Gastrocnemius medialis (tissue), 4 donors: ENCODE measurements at places on chromosomes 11 and 22.

DNA sequence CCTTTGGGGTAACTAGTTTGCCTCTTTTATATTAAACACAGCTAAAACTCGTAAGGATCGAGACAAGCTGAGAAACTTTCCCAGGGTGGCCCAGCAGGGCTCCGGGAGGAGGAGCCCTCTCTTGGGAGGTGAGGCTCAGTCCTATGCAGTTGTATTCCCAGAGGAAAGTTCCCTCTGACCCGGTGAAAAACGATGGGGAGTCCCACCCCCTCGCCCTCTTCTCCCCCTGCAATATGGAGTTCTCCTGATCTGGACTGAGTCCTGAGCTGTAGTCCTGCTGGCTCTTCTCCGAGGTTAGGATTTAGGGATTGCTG lies 1.3 kb downstream of the NTM start:
- peaks cover 21% of the 10 kb centered on the region for H3K27me3 ChIP-seq
- no peak overlapping the region for H3K4me3 ChIP-seq
- no peak overlapping the region for H3K27ac ChIP-seq
- no peaks in the 10 kb centered on the region for H3K4me1 ChIP-seq
- H3K36me3 ChIP-seq, result no peaks in the 10 kb centered on the region
- DNase-seq, result no peak

GRCh38 chr11:130122141-130122575 lies 37.4 kb upstream of the ST14 start:
- H3K27ac ChIP-seq, result peak overlapping the region; percentile 1
- H3K36me3 ChIP-seq, result peaks cover 19% of the 10 kb centered on the region
- no peaks in the 10 kb centered on the region for H3K27me3 ChIP-seq
- H3K4me1 ChIP-seq, result peaks cover 18% of the 10 kb centered on the region

DNA sequence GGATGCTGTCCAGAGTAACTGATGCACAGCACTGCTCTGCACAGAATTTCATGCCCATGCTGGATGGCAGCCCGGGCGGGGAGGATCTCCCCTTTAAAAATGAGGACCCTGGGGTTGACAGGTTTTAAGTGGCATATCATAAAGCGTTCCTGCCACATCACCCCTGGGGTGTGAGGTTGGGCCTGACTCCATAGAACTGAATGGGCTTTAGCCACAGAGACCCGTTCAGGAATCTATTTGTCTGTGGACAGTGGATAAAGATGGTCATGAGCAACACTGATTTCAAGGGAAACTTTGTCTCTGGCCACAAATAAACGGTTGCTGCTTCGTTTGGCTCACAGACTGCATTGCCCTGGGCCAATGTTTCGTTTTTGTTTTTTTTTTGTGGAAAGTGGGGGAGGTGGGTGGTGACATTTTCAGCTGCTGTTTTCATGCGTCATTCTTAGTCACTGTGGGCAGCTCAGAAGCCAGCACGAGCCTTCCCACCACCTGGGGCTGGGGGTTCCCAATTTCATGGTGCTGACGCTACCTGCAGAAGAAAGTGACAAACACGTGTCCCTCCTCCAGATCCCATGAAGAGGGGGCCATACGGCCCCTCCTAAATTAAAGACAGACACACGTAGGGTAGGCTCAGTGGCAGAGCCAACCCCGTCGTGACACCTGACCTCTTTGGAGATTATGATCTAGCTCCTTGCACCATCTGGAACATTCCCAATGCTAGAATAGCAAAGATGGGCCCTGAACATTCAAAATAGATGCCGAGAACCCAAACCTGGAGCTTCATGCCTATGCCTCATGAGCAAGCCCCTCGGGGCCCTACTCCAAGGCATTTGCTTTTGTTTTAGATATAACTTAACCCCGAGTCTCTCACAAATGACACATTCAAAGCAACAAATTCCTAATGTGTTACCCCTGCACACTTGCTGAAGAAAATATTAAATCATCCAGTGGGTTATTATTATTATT lies 54.8 kb upstream of the PHF21B start:
- H3K27me3 ChIP-seq, result peaks cover 3% of the 10 kb centered on the region
- no peak overlapping the region for H3K4me3 ChIP-seq
- no peak overlapping the region for H3K27ac ChIP-seq

DNA sequence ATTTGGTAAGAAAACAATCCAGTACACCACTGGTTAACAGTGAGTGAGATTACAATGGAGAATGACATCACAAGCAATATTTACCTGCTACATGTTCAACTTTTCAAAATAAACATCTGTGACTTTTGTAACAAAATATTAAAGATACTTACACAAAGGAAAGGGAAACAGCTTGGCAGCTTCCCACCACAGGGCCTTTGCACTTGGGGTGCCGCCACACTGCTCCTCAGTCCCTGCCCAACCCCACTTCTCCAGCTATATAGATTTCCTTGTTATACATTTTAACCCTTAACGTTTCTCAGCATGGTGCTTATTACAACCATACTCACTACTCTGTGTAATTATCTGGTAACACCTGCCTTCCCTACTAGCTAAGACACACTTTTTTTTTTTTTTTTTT lies 10.9 kb downstream of the KMT5B start:
- H3K36me3 ChIP-seq, result no peaks in the 10 kb centered on the region
- DNase-seq, result no peak
- H3K4me3 ChIP-seq, result no peak overlapping the region
- peaks cover 54% of the 10 kb centered on the region for H3K4me1 ChIP-seq

- no peak overlapping the region for H3K4me3 ChIP-seq
- no peak for DNase-seq
- no peaks in the 10 kb centered on the region for H3K36me3 ChIP-seq
- no peaks in the 10 kb centered on the region for H3K4me1 ChIP-seq
- no peak overlapping the region for H3K27ac ChIP-seq
These were observed 308.7 kb upstream of the ZC3H12C start for GRCh38 chr11:109784536-109784935.

- no peaks in the 10 kb centered on the region for H3K27me3 ChIP-seq
- H3K4me3 ChIP-seq, result no peak overlapping the region
- no peak for DNase-seq
- peaks cover 5% of the 10 kb centered on the region for H3K36me3 ChIP-seq
These were observed 5.3 kb upstream of the ATP5MG start for GRCh38 chr11:118396097-118396501.

DNA sequence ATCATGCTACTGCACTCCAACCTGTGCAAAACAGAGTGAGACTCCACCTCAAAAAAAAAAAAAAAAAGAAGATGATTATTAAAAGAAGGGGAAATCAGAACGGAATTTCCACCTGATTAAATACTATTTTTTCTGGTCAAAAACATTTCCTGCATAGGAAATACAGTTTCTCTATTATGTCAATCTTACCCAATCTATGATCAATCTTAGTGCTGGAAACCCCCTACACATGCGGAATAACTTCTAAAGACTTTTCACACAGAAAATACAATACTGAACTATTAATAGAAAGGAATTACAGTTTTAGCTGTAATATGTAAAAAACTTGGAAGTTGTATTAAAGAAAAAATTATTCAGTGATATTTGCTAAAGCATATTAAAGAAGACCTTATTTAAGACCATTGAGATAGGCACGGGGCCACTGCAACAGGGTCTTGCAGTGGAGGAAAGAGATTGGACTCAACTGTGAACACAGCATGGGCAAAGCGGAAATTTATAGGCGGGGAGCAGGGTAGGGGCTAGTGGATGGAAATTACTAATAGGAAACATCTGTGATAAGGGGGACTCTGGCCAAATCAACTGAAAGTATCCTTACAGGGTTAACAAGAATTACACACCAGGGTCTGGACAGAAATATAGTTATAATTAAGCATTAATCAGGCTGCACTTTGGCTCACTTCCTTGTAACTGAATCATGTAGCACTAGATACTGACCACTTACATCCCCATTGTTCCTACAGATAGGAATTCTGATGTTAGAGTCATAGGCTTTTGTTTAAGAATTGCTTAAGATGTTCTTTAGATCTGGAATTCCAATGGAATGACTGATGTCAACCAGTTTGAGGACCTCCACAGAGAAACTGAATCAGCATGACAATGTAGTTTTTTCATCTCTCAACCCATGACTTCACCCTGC lies 411.5 kb upstream of the DDI1 start:
- DNase-seq, result no peak
- no peak overlapping the region for H3K27ac ChIP-seq

GRCh38 chr11:43523632-43524031 lies 156.9 kb upstream of the HSD17B12 start:
- H3K4me1 ChIP-seq, result no peaks in the 10 kb centered on the region
- H3K4me3 ChIP-seq, result no peak overlapping the region
- H3K36me3 ChIP-seq, result no peaks in the 10 kb centered on the region
- no peak overlapping the region for H3K27ac ChIP-seq
- DNase-seq, result no peak

DNA sequence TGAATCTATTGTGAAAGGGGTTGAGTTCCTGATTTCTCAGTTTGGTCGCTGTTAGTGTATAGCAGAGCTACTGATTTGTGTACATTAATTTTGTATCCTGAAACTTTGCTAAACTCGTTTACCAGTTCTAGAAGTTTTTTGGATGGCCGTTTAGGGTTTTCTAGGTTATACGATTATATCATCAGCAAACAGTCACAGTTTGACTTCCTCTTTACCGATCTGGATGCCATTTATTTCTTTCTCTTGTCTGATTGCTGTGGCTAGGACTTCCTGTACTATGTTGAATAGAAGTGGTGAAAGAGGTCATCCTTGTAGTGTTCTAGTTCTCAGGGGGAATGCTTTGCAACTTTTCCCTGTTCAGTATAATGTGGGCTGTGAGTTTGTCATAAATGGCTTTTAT lies 24.6 kb upstream of the OOSP4B start:
- no peak overlapping the region for H3K4me3 ChIP-seq
- no peaks in the 10 kb centered on the region for H3K36me3 ChIP-seq
- DNase-seq, result no peak
- H3K4me1 ChIP-seq, result no peaks in the 10 kb centered on the region

DNA sequence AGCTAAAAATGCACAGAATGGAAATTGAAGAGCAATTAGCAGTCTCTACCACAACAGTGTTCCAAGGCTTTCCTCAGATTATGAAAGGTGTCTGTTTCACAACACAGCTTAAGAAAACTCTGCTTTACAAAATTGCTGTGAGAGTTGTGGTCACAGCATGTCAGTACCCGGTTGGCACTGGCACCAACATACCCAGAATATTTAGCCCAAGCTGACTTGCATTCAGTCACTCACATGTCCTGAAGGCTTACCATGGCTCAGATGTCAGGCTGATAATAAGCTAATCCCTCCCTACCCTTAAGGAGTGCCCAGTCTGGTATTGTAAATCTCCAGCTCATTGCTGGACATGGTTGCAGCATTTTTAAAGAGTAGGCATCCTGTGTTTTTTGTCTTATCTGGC lies 14.9 kb downstream of the NCR3LG1 start:
- peaks cover 9% of the 10 kb centered on the region for H3K4me1 ChIP-seq
- no peaks in the 10 kb centered on the region for H3K27me3 ChIP-seq
- DNase-seq, result no peak
- H3K36me3 ChIP-seq, result peaks cover 33% of the 10 kb centered on the region
- no peak overlapping the region for H3K4me3 ChIP-seq

GRCh38 chr11:35138943-35139721 lies at the start of gene CD44:
TSS of gene CD44 (plus strand) at chr11:35139171. CDS start at chr11:35139304, 133 bp downstream.
- H3K36me3 ChIP-seq, result no peaks in the 10 kb centered on the region
- peaks cover 18% of the 10 kb centered on the region for H3K4me1 ChIP-seq
- DNase-seq, result peak; percentile 35
- H3K4me3 ChIP-seq, result peak within 1 kb of the TSS; percentile 74
- peak within 1 kb of the TSS; percentile 77 for H3K27ac ChIP-seq

GRCh38 chr11:42412590-42412989 lies 899.2 kb upstream of the API5 start:
- no peak for DNase-seq
- H3K4me1 ChIP-seq, result no peaks in the 10 kb centered on the region
- H3K27me3 ChIP-seq, result no peaks in the 10 kb centered on the region
- H3K36me3 ChIP-seq, result no peaks in the 10 kb centered on the region
- H3K4me3 ChIP-seq, result no peak overlapping the region

- no peaks in the 10 kb centered on the region for H3K27me3 ChIP-seq
- peaks cover 20% of the 10 kb centered on the region for H3K4me1 ChIP-seq
- peak overlapping the region; percentile 22 for H3K27ac ChIP-seq
- DNase-seq, result no peak
These were observed 5.3 kb upstream of the KCNQ1OT1 start for GRCh38 chr11:2704896-2705606.

- DNase-seq, result no peak
- no peak overlapping the region for H3K4me3 ChIP-seq
- no peaks in the 10 kb centered on the region for H3K27me3 ChIP-seq
- no peaks in the 10 kb centered on the region for H3K4me1 ChIP-seq
- no peaks in the 10 kb centered on the region for H3K36me3 ChIP-seq
These were observed 84.7 kb downstream of the FAM76B start for GRCh38 chr11:95704865-95705264.

- H3K27ac ChIP-seq, result no peak overlapping the region
- no peaks in the 10 kb centered on the region for H3K36me3 ChIP-seq
- no peaks in the 10 kb centered on the region for H3K27me3 ChIP-seq
- no peak overlapping the region for H3K4me3 ChIP-seq
- H3K4me1 ChIP-seq, result no peaks in the 10 kb centered on the region
These were observed 8.4 kb upstream of the OR10A3 start for GRCh38 chr11:7949934-7950333.

DNA sequence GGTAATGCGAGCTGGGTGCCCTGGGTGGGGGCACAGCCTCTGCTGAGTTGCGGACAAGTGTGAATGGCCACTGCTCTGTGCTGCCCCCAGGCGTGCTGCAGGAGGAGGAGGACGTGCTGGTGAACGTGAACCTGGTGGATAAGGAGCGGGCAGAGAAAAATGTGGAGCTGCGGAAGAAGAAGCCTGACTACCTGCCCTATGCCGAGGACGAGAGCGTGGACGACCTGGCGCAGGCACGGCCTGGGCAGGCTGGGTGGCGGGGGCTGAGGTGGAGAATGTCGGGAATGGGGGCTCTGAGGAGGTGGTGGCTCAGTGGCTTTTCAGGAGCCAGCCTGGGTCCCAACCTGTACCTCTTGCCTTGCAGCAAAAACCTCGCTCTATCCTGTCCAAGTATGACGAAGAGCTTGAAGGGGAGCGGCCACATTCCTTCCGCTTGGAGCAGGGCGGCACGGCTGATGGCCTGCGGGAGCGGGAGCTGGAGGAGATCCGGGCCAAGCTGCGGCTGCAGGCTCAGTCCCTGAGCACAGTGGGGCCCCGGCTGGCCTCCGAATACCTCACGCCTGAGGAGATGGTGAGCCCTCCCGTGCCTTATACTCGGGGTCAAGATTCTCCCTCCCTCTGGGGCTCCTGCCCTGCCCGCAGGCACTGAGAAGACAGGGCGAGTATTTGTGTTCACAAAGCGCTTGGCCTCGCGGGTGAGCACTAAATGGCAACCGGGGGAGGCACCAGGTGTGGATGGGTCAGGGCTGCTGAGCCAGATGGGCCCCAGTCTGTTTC lies 4.6 kb downstream of the SART1 start:
- H3K36me3 ChIP-seq, result peaks cover 54% of the 10 kb centered on the region
- no peak overlapping the region for H3K4me3 ChIP-seq
- H3K27me3 ChIP-seq, result no peaks in the 10 kb centered on the region
- DNase-seq, result no peak

DNA sequence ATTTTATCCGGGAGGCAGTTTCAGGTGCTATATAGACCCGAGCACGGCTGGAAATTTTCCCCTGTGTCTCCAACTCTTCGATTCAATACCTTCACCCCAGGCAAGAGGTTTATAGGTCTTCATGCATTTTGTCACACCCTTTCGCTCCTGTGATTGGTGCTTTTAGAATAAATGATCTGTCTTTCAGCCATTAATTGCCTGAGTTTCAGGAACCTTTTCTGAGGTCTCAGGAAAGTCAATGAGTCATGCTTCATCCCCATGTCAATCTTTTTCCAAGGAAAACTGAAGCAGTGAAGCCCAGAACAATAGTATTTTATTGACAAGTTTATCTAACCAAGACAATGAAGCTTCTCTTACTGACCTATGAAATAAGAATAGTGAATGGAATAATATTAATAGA lies 29.9 kb downstream of the FAM181B start:
- H3K27ac ChIP-seq, result no peak overlapping the region
- H3K36me3 ChIP-seq, result no peaks in the 10 kb centered on the region
- H3K4me1 ChIP-seq, result no peaks in the 10 kb centered on the region
- H3K27me3 ChIP-seq, result no peaks in the 10 kb centered on the region
